Activated CD4-positive, alpha-beta T cell treated with anti-CD3 and anti-CD28 coated beads, Interleukin-2, Interleukin-4, amounts not matched to agents 100 ng/mL and 50 ng/mL, durations not matched to agents 16 hours and 8 hours (primary cell): ENCODE measurements at places on chromosomes 4 and X.

GRCh38 chrX:63761639-63762038 is 23.4 kb downstream of the ARHGEF9 start:
- no peak for DNase-seq

DNA sequence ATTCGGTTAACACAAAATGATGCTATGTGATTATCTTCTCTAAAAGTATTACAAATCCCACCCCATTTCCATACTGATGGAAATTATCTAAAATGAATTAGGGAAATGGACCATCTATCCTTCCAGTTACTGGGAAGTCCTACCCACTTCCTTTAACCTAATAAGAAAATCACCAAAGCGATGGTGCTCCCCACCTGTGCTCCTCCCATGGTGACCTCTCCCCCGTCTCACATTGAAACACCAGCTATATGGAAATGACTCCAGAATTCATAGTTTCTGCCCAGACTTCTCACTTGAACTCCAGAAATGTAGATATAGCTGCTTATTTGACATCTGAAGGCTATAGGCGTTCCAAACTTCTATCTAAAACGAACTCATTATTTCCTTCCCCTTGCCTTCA is 48.5 kb downstream of the CCKAR start:
- DNase-seq: no peak

DNA sequence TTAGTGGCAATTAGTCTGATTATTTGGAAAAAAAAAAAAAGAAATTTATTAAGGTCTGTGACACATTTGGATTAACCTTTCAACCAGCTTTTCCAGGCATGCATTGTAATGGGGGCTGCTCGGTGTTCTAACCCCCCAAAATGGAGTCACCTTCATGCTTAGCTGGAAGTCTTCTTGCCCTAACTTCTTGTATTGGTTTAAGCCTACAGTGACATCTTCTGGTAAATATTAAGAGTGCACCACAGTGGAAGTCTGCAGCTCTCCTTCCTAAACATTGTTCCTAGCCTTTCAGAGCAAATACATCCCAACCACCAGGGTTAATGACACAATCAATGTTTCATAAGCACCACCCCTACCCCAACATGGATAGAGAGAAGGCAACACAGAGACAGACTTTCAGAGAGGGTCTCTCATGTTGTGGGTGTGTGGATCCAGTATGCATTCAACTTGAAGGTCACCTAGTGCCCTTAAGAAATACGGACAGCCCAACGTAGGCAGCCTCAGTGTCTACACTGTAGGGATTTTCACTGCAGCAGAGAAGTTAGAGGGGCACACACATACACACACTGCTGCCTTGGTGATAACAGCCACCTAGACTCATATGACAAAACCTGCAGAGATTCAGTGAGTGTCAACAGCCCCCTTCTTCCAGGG is 142.9 kb upstream of the MBNL3 start:
- peak; percentile 24 for DNase-seq

- DNase-seq: no peak
Observed at GRCh38 chr4:26028133-26028792, 114.2 kb downstream of the SMIM20 start.

GRCh38 chrX:137427426-137427778 is 138.5 kb upstream of the ZIC3 start:
- no peak for DNase-seq

GRCh38 chr4:171017593-171017992 is 795.6 kb upstream of the GALNTL6 start:
- no peak for DNase-seq

- no peak for DNase-seq
Observed at GRCh38 chr4:78937837-78938236, 1.4 kb downstream of the PAQR3 start.

DNA sequence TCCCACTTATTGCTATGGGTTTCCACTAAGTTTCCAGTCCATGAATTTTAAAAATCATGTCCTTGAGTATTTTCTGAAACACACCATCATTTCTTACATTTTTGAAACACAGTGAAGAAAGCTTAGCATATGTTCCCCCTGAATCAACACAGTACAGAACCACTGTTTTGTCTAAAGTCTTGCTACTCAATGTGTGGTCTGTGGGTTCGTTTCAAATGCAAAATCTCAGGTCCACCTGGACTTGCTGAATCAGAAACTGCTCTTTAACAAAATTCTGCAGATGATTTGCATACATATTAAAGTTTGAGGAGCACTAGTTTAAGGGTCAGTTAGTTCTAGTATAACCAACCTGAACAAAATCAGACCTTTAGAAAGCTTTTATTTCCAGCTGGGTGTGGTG is 60.4 kb downstream of the SUPT20HL2 start:
- no peak for DNase-seq

DNA sequence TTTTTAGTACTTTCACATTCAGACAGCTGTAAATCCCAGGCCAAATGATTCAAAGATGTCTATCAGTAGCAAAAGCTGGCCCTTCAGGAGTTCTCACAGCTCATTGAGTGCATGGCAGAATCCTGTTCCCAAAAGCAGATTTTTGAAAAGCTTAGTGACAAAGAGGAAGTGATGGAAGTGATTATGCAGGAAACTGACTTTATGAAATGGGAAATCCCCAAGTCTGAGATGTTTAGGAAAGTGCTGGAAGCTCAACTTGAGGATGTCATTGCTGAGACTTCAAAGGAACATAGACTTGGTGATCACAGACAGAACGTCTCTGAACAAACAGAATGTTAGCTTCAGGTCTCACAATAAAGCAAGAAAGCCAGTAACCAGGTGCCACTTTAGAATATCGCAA is 51.0 kb upstream of the CFAP47 start:
- no peak for DNase-seq

DNA sequence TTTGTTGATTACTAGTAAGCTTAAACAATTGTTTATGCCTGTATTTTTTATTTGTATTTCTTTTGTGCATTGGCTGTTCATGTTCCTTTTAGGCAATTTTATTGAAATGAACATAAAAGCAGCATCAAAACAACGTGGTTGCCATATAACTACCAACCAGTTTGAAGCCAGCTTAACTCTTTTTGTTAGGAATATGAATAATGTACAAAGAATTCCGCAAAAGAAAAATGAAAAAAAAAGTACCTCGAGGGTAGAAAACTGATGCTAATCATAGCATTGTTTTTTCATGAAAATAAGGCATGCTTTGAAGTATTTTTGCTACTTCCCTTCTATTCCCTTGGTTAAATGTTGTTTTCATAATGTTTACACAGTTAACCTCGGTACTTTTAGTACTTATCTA is 1024.0 kb upstream of the SLIT2 start:
- DNase-seq: no peak

- no peak for DNase-seq
Observed at GRCh38 chr4:15398001-15398400, 29.8 kb upstream of the C1QTNF7 start.

DNA sequence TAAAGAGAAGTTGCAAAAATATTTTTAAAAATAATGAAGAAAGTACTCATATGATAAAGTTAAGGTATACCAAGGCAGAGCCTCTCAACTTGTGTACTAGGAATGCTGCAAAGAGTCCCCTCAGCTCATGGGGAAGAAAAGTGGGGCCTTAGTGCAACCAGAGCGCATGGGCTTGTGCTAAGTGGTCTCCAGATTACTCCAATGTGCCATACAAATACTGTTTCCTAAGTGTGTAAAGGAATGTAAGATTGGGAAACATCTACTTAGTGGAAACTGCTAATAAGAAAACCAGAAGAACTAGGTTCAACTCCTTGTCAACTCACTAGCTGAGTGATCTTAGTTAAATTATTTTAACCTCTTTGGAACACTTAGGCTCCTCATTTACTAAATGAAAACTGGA is 39.1 kb downstream of the NAF1 start:
- DNase-seq: no peak

- peak; percentile 78 for DNase-seq
Observed at GRCh38 chr4:36351082-36351666, 69.8 kb downstream of the DTHD1 start.

- DNase-seq: peak; percentile 54
Observed at GRCh38 chr4:173169428-173170181, 994 bp downstream of the GALNT7 start.

DNA sequence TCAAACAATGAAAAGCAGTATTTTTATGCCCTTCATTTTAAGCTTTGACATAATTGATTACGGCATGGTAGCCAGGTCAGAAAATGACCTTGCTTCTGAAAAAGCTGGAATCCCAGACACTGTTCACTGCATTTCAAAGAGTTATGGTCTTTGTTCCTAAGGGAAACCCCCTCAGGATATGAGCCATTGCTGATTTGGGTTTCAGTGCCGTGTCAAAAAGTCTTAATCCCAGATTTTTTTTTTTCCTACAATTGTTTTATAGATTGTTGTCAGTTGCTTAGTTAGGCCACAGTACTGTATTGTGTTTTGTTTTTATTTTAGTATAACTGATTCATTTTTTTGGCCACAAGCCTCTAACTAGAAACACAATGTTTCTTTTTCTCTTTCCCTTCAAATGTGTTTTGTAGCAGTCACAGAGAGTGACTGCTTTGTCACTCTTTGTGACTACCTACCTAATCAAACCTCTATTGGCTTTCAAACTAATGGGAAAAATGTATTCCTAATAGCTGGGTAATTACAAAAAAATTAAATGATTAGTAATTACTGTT is 10.3 kb downstream of the WDR44 start:
- no peak for DNase-seq

GRCh38 chr4:108458681-108459080 is 161.7 kb upstream of the RPL34 start:
- DNase-seq: no peak

DNA sequence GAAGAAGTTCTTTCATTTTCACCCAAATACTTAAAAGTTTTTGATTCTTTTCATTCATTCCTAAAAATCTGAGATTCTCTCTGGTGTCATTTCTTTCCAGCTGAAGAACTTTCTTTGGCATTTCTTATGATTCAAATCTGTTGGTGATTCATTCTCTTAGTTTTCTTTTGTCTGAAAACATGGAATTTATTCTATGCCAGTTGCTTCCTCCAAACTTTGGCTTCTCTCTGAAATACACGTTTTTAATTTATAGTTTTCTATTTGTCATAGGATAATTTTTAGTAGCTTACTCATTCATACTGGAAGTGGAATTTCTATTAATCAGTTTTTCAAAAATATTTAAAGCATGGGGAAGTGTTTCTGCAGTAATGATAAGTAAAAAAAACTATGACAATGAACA is 1012.0 kb downstream of the RPA4 start:
- no peak for DNase-seq

DNA sequence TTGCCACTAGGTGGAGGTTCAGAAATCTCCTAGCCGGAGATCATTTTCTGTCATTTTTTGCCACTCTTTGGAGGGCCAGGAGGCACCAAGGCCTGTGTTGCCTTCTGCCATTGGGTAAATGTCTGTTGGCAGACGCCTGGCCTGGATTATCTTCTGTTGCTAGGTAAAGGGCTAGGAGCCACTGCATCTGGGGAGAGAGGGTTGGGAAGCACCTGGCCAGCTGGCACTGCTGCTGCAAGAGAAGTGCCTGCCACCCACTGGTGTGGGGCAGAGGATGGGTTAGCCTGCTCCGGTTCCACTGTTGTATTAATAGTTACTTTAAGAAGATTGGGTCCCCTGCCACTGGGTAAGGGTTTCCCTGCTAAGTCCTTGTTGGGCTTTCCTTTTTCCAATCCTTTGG is 58.1 kb downstream of the AWAT2 start:
- no peak for DNase-seq

DNA sequence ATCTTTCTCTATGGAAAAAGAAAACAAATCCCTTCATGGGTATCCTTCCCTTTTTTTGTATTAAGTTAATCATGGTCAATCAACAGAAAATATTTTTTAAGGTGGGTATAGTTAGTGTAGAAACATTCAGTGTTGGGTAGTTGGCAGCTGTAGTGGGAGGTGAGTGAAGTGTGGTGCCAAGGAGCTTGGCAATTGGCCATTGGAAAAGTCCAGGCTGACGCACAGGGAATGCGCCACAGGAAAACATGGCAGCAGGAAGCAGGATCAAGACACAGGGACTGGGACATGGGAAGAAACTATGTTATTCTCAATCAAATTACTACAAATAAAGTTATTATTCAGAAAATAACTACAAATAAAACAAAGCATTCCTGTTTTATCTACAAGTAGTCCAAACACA is 20.0 kb downstream of the PALLD start:
- DNase-seq: no peak

- no peak for DNase-seq
Observed at GRCh38 chr4:81595287-81595686, 123.6 kb upstream of the RASGEF1B start.

- DNase-seq: no peak
Observed at GRCh38 chr4:187019896-187020295, 296.2 kb upstream of the FAT1 start.

DNA sequence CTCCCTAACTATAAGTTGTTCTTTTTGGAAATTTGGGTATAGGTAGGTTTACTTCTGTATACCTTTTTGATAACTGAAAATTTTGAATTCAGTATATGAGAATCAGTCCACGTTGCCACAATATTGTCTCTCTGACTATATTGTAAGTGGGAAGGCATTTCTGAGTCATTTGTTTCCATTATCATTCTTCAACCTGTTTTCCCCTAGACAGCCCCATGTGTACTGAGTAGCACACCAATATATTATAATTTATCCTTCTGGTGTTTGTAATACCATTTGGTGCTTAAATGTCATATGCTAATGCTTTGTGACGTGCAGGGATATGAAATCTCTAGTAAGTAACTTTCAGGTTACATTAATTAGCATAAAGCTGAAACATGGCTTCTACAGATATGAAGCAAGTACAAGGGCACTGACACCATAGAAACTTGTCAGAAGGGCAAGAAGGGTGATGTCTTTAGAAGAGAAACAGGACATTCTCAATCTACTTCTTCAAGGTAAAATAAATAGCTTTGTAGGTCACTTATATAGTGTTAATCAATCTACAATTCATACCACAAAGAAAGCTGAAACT is 27.7 kb downstream of the PAK3 start:
- DNase-seq: peak; percentile 25
